Activated CD8-positive, alpha-beta memory T cell treated with anti-CD3 and anti-CD28 coated beads for 48 hours (primary cell): ENCODE measurements at places on chromosomes 6 and 20.

- no peak for DNase-seq
These were observed 200.7 kb upstream of the SPTLC3 start for GRCh38 chr20:12808006-12808567.

DNA sequence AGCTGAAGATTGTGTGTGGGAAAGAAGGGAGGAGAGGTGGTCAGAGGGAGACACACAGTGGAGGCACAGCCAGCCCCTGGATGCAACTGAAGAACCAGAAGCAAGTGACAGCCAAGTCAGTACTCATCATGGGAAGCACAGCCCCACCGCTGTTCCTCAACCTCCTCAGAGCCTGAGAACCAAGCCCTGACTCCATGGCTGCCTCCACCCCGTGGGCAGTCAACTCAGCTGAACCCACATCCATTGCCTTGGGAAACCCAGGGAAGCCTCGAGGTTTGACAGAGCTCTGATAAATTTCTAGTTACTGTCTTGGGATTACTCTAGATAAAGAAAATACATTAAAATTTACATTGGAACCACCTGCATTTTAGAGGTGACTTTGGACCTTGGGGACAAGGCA, 29.6 kb downstream of the ALDH5A1 start:
- no peak for DNase-seq

DNA sequence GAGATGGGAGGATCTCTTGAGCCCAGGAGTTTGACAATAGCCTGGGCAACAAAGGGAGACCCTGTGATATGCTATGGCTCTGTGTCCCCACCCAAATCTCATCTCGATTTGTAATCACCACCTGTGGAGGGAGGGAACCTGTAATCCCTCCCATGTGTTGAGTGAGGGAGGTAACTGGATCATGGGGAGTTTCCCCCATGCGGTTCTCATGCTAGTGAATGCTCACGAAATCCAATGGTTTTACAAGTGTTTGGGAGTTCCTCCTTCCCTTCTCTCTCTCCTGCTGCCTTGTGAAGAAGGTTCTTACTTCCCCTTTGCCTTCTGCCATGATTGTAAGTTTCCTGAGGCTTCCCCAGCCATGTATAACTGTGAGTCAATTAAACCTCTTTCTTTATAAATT, 3.4 kb downstream of the NUDT3 start:
- DNase-seq: no peak

DNA sequence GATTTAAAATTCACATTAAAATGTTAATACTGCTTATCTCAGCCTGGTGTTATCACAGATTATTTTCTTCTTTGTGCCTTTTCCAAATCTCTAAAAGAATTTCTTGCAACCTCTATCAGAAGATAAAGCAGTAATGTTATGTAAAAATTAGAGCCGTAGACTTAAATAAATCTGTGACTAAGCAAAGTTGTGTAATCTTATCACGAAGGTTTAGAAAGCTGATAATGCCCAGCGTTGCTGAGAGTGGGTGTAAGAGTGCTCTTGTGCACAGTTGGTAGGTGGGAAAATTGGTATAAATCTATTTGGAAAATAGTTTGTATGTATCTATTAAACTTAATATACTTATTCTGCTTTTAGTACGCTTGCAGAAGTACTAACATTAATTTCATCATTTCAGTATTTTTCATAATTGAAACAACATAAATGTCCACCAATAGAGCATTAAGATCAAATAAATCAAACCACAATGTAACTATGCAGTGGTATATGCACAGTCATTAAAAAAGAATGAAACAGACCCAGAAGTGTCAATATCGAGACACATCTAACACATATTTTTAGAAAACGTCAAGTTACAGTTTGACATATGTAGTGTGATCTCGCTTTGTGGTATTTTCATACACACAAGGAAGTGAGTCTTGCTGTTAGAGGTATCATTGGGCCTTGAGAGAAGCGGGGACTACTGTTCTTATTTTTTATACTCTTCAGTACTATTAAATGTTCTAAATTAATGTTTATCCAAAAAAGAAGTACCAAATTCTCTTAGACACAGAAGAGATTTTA, 54.4 kb upstream of the PBOV1 start:
- no peak for DNase-seq

GRCh38 chr6:133286765-133287164, 45.6 kb downstream of the EYA4 start:
- no peak for DNase-seq

- DNase-seq: no peak
These were observed 89.4 kb upstream of the TNFAIP3 start for GRCh38 chr6:137777687-137778075.

GRCh38 chr20:33602826-33603590, 59.1 kb upstream of the C20orf144 start:
- no peak for DNase-seq

DNA sequence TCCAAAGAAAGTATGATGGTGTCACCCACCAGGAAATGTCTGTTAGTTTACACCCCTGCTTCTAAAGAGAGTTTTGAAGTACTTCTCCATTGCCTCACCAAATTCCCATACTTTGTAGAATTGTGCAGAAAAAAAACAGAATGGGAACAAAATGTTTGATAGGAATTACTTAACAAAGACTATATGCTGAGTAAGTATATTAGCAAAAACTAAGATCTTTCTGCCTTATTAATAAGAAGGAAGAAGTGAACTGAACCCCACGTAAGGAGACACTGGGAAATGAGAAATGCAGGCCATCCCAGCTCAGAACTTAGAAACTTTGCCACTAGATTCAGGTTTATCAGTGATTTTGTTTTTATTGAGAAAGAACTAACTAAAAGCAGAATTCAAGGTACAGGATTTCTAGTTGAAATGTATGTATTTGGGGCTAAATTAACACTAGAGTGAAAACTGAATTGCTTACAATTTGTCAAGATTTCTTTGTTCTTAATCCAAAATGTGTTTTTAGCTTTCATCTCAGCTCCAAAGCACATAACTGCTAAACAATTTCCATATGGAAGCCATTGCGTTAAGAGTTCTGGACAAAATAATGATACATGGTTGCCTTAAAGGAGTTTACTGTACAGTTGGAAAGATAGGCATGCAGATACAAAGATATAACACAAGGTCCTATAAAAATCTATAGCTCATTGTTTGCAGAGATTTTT, 102.7 kb upstream of the BMP5 start:
- no peak for DNase-seq

- no peak for DNase-seq
These were observed 32.6 kb upstream of the SERPINB9 start for GRCh38 chr6:2935566-2936291.

GRCh38 chr6:161736326-161736725, 462.5 kb upstream of the AGPAT4 start:
- DNase-seq: no peak

GRCh38 chr6:109059571-109060021, 35.0 kb downstream of the SESN1 start:
- DNase-seq: no peak

GRCh38 chr6:138752017-138752416, 21.6 kb upstream of the CCDC28A start:
- DNase-seq: no peak

- DNase-seq: no peak
These were observed 17.6 kb downstream of the SLC18B1 start for GRCh38 chr6:132780770-132781371.

DNA sequence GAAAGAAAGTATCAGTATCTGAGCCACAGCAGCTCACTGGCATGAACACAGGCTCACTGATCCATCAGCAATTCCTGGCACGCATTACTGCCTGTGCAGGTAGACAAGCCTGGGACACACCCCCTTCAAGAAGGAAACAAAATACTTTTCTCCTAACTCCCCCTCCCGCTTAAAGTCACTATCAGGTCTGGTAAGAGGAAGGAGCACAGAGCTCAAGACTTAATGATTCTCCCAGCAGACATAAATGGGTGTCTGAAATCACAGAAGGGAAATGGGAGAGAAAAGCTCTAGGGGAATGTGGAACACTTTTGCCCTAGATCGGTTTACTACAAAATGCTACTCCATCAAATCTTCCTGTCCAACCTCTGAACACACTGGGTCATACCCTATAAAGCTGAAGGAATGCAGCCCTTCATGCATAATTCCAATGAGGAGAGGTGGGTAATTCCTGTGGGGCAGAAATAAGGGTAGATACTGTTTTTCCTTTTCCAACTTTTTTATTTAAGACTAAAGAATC, at the start of gene ADGRF1:
Gene ADGRF1, minus strand, starts transcription at position 58 of the 517 bp plus-strand sequence. CDS start 13,271 bp downstream, outside the sequence.
- DNase-seq: no peak

GRCh38 chr20:23022849-23023248, 12.3 kb upstream of the SSTR4 start:
- DNase-seq: no peak

DNA sequence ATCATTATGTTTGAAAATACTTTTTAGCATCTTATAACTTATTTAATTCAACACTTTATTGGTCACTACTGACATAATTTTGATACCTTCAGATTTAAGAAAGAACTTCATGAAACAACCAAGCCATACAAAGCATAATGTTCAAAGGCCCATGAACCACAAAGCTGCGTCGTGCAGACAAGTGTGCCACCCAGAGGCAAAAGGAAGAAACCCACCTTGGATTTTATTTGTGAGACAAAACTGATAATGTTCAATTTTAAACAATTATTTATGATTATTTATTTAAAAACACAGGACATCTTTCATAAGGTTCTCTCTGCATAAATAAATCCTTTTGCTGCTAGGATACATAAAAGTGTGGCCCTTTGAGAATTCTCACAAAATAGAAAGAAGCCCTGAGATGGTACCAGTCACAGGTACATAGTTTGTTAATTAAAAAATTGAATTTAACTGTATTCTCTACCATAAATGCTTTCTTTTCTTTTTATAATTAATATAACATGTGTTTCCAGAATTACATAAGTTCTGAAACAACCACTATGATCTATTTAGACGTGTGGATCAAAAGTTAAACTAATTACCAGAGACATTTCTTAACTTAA, 143.7 kb downstream of the RALGAPA2 start:
- DNase-seq: no peak

GRCh38 chr20:19501476-19502115, 256.5 kb upstream of the RIN2 start:
- no peak for DNase-seq

- no peak for DNase-seq
These were observed 45.9 kb downstream of the INSM1 start for GRCh38 chr20:20413810-20414281.

GRCh38 chr6:4756247-4756646, 20.0 kb upstream of the CDYL start:
- DNase-seq: no peak

DNA sequence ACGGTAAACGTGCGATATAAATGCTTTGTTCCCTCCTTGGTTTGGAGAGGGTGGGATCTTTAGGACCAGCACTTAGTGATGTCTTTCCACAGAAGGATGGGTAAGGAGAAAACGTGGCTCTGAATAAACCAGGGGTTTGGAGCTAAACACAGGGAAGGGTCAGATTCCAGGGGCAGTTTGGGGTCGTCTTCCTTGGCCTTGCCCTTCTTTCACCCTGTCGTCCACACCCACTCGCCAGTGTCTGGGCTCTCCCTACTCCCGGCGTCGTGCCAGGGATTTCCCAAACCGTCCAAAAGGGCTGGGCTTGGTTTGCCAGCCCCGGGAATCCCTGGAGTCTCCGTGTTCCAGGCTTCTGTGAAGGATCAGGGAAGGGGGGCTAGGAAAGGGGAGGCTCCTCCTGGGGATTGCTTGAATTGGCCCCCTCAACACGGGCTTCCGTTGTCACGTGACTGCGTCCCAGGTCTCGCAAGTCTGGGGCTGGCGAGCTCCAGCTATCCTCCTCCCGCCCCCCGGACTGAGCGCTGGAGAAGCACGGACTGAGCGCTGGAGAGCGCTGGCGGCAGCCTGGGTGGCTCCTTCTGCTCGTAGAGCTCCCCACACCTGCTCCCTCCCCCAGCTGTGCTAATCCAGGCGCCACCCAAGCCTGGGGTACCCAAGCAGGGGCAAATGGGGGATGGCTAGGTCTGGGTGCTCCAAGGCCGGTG, 9.4 kb upstream of the ARMC12 start:
- no peak for DNase-seq

DNA sequence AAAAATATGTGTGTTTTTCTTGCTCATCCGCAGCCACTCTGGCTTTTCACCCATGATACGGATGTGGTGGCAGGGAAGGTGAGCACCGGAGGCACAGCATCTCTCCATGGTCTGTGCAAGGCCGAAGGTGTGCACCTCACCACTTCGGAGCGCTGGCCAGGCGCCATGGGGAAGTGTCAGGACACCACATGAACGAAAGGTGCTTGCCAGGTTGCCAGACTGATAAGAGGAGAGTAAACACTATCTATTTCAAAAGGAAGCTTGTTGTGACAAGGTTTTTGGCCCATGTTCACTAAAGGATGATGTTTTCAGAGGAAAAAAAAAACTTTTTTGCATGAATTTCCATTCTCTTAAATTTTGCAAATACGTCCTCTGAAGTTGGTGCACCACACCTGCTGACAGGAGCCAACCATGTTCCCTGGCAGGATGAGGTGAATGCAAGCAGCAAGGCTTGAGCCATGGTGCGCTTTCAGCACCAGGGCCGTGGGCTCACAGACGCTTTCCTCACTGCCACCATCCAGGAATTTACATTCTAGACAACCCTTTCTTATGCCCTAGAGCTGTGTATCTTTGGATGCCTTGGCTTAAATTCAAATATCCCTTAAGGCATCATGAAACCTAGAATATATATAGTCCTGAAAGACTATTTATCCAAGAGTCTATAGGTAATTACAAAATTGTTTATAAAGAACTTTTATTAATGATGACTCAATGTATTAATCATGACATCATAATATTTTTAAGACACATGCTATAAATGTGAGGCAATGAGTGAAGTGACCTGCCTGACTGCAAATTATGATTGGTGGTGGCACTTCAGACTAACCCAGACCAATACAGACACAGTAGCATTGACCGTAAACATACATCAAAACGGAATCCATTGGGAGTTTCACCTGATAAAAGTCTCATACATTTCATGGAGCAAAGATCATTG, 234.5 kb downstream of the TFAP2A start:
- DNase-seq: no peak

DNA sequence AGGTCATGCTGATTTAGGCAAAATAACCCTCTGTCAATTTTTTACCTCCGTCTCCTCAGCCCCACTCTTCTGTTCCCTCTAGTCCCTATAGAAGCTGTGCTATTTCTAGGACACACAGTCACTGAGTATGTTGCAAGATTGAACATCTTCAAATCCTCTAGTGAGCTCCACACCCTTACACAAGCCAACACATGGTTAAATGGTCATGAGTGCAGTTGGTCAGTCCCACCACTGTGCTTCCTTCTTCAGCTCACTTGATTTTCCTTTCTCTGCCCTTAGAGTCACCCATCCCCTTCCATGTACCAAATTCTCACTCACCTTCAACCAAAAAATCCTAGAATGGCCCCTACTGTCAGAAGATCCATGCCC, 48.2 kb upstream of the F13A1 start:
- no peak for DNase-seq

DNA sequence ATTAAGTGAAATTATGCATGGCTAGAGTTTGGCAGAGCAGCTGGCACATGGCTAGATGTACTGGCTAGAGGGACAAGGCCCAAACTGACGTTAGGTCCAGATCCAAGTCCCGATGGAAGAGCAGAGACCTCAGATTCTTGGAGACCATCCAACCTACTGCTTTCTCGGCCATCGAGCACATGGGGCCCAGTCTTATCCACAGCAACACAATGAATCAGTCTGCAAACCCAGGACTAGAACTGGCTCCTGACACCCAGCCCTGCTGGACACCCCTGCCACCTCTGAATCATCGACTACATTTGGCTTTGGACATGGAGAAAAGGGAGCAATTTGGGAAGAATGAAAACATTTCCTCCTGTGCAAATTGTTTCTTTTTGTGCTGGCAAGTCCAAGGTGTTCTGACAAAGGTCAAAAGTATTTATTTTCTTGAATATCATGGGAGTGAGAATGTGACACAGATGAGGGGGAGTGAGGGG, 23.9 kb upstream of the YWHAB start:
- no peak for DNase-seq

GRCh38 chr6:137342607-137343190, 123.5 kb upstream of the IFNGR1 start:
- no peak for DNase-seq

GRCh38 chr6:112362027-112362795, 15.1 kb downstream of the RFPL4B start:
- DNase-seq: no peak
